ENCODE measurements at places on chromosomes 2 and 18.

- peak; percentile 13 for DNase-seq
These were observed 5.0 kb downstream of the ACKR3 start for GRCh38 chr2:236574424-236575145.

GRCh38 chr18:32772581-32773381, at the start of gene KLHL14:
TSS of gene KLHL14 (minus strand) at chr18:32773023. CDS start at chr18:32770591, 2,432 bp downstream.
- DNase-seq: no peak

DNA sequence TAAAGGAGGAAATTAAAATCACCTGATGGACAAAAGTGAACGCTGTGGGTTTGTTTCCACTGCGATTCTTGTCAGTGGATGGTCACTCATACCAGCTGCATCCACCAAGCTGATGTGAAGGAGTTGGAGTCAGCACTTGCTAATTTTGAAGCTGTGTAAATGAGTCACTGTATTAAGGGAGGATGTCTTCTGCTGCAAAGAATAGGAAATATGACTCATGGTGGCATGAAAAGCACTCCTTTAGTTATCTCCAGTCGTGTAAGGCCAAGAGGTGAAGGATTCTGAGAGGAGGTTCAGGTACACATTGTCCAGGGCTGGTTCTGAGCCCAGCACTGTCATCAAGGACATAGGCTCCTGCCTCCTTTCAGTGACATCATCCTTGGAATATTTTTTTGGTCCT, 71.7 kb upstream of the SKOR2 start:
- no peak for DNase-seq

GRCh38 chr2:97993926-97994325, 1.8 kb downstream of the TMEM131 start:
- DNase-seq: no peak

DNA sequence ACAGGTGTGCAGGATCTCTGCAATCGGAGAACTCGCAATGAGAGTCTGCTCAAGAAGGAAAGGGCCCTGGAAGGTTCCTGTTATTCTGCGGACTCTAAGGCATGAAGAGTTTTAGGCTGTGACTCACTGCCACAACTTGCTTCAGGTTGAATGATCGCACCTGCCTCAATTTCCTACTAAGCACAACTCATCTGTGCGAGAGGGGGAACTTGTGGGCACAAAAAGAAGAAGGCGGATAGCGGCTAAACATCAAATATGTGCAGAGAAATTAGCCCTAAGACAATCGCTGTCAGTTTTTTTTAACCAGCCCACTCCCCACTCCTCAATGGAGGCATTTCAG, 14.0 kb upstream of the CREG2 start:
- no peak for DNase-seq

- DNase-seq: no peak
These were observed 44.1 kb upstream of the EPAS1 start for GRCh38 chr2:46252891-46253659.

DNA sequence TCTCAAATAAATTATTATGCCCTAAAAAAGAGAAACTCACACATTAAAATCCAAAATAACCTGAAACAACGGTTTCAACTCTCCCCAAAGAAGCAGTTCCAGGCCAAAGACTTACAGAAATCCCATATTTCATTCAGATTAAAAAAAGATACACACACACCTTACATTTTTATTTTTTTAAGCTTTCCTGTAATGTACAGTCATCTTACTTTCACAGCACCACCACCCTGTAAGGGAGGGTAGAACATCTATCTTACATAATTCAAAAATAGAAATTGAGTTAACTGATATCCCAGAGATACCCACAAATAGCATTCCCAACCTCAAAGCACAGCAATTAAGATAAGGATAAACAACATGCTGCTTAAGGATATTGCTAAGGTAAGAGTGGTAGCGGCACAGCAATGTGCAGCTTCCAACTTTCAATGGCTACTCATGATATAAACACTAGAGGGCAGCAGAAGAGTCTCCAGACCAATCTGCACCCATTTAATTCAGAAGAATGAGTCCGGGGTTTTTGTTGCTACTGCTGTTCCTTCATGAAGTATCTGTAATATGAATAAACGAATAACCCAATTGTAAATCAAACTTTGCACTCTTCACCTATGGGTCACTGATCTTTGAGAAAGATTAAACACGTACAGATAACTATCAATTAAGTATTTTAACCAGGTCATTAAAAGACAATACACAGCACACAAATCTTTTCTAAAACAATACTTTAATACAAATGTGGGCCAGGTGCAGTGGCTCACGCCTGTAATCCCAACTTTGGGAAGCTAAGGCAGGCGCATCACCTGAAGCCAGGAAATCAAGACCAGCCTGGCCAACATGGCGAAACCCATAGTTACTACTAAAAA, 11.3 kb downstream of the GFPT1 start:
- DNase-seq: peak; percentile 46

DNA sequence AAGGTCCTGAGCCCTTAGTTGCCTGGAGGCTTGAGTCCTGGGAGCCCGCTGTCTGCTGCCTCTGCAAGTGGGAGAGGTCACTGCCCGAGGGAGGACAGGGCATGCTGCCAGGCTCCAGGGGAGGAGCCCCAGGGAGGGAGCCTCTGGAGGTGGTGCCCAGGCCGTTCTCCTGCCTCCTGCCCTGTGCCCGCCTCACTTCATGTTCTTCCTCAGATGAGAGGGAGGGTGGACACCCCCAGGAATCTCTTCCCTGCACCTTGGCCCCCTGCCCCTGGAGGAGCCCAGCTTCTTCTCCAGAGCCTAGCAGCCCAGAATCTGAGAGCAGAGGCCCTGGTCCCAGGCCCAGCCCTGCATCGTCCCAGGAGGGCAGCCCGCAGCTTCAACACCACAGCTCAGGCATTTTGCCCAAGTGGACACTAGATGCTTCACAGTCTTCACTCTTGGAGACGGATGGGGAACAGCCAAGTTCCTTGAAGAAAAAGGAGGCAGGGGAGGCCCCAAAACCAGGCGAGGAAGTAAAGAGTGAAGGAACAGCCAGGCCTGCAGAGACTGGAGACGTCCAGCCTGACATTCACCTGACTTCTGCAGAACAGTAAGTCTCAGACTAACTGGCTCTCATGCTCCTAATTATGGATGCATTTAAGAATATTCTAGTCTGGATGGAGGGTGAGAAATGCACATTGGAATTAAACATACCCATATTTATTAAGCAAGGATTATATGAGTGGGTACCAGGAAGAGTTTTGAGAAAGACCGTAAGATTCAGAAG, 12.1 kb downstream of the PSD4 start:
- no peak for DNase-seq

- no peak for DNase-seq
These were observed 233.4 kb upstream of the CNTNAP5 start for GRCh38 chr2:123791684-123792083.

GRCh38 chr2:127786048-127786809, 24.7 kb downstream of the WDR33 start:
- DNase-seq: no peak

DNA sequence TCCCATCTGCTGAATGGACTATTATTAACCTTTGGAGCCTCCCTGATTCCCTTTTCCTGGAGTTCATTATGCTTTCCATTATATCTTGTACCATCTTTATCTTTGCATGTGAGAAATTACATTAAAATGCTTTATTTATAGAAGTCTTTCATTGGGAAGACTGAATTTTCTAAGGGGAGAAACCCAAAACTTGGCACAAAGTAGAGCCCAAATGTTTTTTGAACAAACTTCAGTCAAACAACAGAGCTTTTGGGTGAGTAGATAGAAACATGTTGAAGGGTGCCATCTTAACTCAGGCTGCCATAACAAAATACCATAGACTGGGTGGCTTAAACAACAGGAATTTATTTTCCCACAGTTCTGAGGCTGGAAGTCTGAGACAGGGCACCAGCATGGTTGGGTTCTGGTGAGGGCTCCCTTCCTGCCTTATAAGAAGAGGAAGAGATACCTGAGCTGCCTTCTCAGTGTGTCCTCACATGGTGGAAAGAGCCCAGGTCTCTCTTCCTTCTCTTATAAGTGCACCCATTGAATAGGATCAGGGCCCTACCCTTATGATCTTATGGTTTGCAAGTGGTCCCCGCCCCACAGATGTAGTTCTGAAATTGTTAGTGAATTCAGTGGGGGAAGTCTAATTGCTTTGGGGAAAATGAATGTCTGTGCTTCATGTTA, 19.2 kb downstream of the RALB start:
- no peak for DNase-seq

- no peak for DNase-seq
These were observed 98.1 kb downstream of the RNF144A start for GRCh38 chr2:7015007-7015950.

- DNase-seq: no peak
These were observed 141.0 kb downstream of the MAP2 start for GRCh38 chr2:209564816-209565215.

GRCh38 chr18:49658823-49659404, 97.1 kb downstream of the LIPG start:
- no peak for DNase-seq

DNA sequence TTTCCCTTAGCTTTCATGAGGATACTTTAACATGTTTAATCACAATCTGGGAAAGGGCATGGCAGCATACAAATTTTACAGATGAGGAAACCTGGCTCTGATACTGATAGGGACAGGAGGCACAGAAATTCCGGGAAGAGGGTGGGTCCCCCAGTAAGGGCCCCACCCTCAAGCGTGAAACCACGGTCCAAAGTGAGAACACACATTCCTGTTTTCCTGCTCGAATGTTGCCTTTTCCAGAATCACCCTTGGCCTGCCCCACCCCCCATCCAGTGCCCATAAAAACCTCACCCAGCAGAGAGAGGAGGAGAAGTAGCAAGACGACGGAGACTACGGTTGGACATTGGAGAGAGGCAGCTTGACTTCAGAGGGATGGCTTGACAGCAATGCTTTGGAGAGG, 98.2 kb downstream of the HIBCH start:
- no peak for DNase-seq

DNA sequence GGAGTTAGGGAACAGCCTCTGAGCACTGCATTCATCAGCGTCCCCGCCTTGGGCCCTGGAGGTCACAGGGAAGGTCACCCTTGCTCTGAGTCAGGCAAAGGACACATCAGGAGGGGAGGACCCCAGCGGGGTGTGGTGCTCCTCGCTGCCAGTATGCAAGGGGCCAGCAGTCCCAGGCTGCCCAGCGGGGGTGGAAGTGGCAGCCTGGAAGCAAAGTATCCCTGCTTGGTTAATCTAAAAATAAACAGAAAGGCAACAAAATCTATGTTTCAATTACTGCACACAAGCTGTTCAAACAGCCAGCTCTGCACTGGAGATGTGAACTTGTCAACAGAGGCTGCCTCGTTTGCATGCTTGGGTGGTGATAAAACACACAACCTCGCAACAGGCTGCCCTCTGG, 164.1 kb downstream of the KLHL29 start:
- no peak for DNase-seq

DNA sequence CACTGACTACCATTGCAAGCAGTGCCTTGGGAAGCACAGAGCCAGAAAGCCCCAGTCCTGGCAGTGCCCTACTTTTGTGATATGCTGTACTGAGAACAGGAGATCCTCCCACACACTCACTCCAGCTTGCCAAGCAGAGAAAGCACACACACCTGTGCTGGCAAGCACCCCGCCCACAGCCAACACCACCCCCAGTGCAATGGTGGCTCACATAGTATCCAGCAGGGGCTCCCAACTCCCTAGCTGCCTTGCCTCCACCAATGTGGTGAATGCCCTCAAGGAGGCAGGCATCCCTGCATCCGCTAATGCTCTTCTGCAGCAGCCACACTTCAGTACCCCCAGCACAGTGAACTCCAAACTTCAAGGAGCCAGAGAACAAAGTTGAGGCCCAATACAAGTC, 1655.8 kb downstream of the SUCLG1 start:
- DNase-seq: no peak

- DNase-seq: no peak
These were observed 60.0 kb downstream of the RBMS1 start for GRCh38 chr2:160433466-160434140.

- peak; percentile 19 for DNase-seq
These were observed 38.9 kb downstream of the KDM3A start for GRCh38 chr2:86480105-86480504.

DNA sequence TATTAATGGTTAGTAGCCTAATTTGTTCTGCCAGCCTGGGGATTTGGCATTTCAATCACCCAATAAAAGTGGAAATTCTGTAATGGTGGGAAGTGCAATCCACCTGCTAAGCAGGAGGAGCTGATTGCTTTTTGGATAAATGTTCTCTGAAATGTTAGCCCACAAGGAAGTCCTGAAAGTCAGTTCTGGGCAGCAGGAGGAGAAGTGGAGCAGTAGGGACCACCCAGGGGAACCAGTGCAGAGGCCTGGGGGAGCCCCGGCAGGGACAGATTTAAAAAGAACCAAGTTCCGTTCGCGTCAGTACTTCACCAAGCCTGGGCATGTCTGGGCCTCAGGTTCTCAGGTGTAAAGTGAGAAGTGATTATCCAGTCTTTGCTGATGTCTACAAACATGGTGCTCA, 248.5 kb upstream of the RAB6C start:
- DNase-seq: no peak

DNA sequence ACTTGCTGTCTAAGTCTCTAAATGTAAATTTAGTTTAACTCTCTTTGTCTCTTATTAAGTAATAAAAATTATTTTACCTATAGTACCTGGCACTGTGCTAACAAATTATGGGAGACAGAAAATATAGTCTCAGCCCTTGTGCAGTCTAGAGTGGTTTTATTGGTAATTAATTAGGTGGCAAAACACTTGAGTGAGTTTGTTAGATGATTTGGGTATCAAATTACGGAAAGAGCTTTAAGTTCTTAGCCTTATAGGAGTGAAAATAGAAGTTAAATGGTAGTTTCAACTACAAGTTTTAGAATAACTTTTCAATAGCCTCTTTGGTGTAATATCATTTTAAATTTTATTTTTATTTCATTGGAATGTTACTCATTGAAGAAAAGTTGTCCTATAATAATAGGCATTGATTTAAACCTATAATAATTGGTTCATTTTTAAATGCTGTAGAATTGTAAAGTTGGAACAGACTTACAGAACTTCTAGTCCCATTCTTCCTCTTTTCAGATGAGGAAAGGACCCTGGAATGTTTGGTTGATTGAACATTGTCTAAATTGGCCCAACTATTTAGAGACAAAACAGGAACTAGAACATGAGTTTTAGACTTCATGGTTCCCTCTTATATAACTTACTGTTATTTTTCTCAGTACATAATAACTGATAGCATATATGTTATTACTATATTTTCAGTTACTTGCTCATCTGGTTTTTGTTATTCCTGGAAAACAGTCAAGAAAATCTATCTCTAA, 10.2 kb upstream of the HTR2B start:
- no peak for DNase-seq

GRCh38 chr18:2909431-2910140, 62.8 kb downstream of the EMILIN2 start:
- no peak for DNase-seq

All from T47D (cell line).